ENCODE measurements at places on chromosomes 13 and 19. TPM values are rescaled to one million over a fixed set of nuclear protein-coding genes. Genes with fewer than 3 reads are reported as not detected.

Gene PLPPR3
- total RNA-seq, result 0.56 TPM

Gene CEACAM1
- total RNA-seq, result not detected

Gene TDRD12
- total RNA-seq, result under 0.01 TPM

Gene RFPL4A
- total RNA-seq, result not detected

Gene C13orf46
- total RNA-seq, result 0.28 TPM

All from regular cardiac myocyte (primary cell).